ENCODE measurements at places on chromosomes 13 and 19. TPM values are rescaled to one million over a fixed set of nuclear protein-coding genes. Genes with fewer than 3 reads are reported as not detected.

- peaks cover 8% of the 10 kb centered on the region for H3K36me3 ChIP-seq
- peak within 1 kb of the TSS; percentile 77 for H3K4me3 ChIP-seq
- DNase-seq: peak; percentile 71
- no peaks in the 10 kb centered on the region for H3K27me3 ChIP-seq
- peaks cover 35% of the 10 kb centered on the region for H3K4me1 ChIP-seq
Measured at GRCh38 chr19:35641515-35642151, at the start of gene ETV2. TSS of gene ETV2 (plus strand) at chr19:35641745. CDS start at chr19:35642461, 716 bp downstream.

- no peaks in the 10 kb centered on the region for H3K36me3 ChIP-seq
- no peak for DNase-seq
- peaks cover 17% of the 10 kb centered on the region for H3K27me3 ChIP-seq
- H3K4me1 ChIP-seq: no peaks in the 10 kb centered on the region
- no peak overlapping the region for H3K27ac ChIP-seq
Measured at GRCh38 chr19:41690801-41691065, 2.7 kb upstream of the CEACAM7 start.

GRCh38 chr13:40983725-40984667 lies 35.1 kb downstream of the ELF1 start:
- H3K27ac ChIP-seq: peak overlapping the region; percentile 94
- H3K4me3 ChIP-seq: peak overlapping the region; percentile 91
- H3K27me3 ChIP-seq: no peaks in the 10 kb centered on the region
- DNase-seq: no peak

- H3K4me1 ChIP-seq: peaks cover 18% of the 10 kb centered on the region
- DNase-seq: peak; percentile 9
- H3K27ac ChIP-seq: peak overlapping the region; percentile 98
- H3K36me3 ChIP-seq: peaks cover 75% of the 10 kb centered on the region
- no peaks in the 10 kb centered on the region for H3K27me3 ChIP-seq
- peak overlapping the region; percentile 90 for H3K4me3 ChIP-seq
Measured at GRCh38 chr19:52297601-52298364, 814 bp downstream of the ZNF480 start.

DNA sequence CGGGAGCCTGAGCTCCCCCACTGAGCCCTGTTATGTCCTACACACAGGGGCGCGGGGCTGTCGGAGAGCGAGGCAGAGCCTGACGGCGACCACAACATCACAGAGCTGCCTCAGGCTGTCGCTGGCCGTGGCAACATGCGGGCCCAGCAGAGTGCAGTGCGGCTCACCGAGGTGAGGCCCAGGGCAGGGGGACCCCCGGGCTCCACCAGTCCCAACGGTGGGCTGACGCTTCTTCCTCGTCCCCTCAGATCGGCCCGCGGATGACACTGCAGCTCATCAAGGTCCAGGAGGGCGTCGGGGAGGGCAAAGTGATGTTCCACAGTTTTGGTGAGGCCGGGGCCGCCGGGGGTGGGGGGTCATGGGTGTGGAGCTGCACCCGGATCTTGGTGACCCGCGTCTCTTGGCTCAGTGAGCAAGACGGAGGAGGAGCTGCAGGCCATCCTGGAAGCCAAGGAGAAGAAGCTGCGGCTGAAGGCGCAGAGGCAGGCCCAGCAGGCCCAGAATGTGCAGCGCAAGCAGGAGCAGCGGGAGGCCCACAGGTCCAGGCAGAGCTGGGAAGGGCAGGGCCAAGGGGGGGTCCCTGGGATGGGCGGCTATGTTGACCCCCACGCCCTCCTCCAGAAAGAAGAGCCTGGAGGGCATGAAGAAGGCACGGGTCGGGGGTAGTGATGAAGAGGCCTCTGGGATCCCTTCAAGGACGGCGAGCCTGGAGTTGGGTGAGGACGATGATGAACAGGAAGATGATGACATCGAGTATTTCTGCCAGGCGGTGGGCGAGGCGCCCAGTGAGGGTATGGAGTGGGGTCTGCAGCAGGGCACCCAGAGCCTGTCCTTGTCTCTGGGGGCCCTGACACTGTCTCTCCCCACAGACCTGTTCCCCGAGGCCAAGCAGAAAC lies 1.2 kb upstream of the P2RY11 start:
- H3K4me3 ChIP-seq: peak overlapping the region; percentile 68
- H3K4me1 ChIP-seq: peaks cover 69% of the 10 kb centered on the region
- peak overlapping the region; percentile 89 for H3K27ac ChIP-seq
- H3K27me3 ChIP-seq: no peaks in the 10 kb centered on the region

DNA sequence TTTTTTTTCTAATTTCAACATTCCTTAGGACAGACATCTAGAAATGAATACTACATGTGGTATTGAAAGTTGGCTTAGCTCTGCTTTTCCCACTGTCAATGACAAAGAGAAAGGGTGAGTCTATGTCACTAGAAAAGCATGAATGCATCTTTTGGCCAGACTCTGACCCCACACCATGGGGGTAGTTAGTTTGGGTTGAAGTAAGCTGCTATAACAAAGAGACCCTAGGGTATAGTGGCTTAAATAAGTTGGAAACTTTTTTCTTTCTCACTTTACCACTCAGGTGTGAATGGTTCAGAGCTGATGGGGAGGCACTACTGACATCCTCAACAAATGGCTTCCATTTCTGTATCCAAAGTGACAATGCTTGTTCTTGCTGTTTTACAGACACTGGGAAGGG lies 161.5 kb downstream of the DLEU7 start:
- H3K36me3 ChIP-seq: no peaks in the 10 kb centered on the region
- no peak for DNase-seq
- H3K27ac ChIP-seq: no peak overlapping the region
- H3K4me3 ChIP-seq: no peak overlapping the region
- peaks cover 10% of the 10 kb centered on the region for H3K4me1 ChIP-seq
- no peaks in the 10 kb centered on the region for H3K27me3 ChIP-seq

The ZGLP1 gene
- 3.3 TPM for total RNA-seq

The TMEM86B gene
- 9.0 TPM for total RNA-seq
